CD4-positive, alpha-beta T cell treated with Interleukin-21 for 1 hour (primary cell): ENCODE measurements at places on chromosomes 5 and 9.

GRCh38 chr5:168348084-168348414 lies 56.6 kb downstream of the WWC1 start:
- DNase-seq: no peak

DNA sequence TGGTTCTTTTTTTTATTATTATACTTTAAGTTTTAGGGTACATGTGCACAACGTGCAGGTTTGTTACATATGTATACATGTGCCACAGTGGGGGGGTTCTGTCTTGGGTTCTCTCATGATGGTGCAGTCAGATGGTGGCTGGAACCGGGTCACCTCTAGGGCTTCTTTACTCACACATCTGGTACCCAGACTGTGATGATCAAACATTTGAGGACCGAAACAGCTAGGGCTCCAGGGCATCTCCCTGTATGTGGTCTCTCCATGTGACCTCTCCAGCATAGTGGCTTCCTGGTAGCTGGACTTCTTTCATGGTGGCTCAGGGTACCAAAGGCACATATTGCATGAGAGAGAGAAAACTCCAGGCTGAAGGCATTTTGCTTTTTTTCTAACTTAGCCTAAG lies 9.8 kb upstream of the CRHBP start:
- no peak for DNase-seq

- DNase-seq: no peak
These were observed 14.3 kb downstream of the DEPDC1B start for GRCh38 chr5:60685700-60686099.

- no peak for DNase-seq
These were observed 2.5 kb downstream of the BRIX1 start for GRCh38 chr5:34918025-34918424.

DNA sequence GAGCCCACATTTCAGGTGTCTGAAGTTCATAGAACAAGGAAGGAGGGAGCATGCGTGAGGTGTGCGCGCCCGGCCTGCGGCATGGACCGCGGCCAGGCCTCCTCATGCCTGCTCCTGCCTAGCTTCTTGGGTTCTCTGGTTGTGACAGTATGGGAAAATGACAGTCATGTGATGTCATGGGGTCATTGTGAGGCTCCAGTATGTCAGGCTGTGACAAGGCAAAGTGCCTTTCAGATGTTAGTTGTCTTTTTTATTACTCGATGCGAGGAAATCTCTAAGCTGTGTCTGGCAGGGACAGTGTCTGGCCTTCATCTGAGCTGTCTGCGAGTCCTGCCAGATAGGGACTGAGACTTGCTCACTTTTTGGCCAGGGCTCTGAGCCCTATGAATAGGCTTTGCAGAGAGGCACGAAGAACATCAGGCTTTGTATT lies 13.3 kb downstream of the UCK1 start:
- DNase-seq: no peak

DNA sequence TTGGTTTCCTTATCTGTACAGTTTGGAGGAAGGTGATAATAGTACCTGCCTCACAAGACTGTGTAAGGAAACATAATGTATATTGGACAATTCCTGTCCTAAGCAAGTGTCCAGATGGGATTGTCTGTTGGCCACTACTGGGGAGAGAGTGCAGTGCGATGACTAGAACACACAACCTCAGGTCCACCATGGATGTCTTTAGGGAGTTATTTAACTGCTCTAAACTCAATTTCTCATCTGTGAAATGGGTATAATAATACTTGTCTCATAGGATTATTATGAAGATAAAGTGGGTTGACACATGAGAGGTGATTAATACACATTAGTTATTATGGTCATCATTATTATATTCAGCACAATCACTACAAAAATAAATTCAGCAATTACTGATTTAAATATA lies 63.1 kb downstream of the CAST start:
- DNase-seq: no peak

GRCh38 chr5:31741496-31741895 lies 102.6 kb downstream of the PDZD2 start:
- no peak for DNase-seq

DNA sequence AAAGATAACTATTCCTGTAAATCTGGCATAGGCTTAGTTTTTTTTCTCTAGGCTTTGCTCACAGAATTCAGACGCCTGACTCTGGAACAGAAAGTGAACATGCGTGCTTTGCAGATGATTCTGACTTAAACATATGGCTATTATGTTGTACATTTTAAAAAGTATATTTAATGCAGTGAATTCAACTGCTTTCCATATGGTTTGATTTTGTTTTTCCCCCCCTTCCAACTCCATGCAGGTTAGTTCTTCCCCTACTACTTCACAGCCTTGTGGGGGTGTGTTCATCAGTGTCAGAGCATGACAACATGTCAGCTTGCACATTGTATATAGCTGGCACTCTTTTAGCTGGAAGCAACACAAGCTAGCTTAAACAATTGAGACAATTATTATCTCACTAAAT lies 226.8 kb downstream of the TMEM167A start:
- DNase-seq: no peak

DNA sequence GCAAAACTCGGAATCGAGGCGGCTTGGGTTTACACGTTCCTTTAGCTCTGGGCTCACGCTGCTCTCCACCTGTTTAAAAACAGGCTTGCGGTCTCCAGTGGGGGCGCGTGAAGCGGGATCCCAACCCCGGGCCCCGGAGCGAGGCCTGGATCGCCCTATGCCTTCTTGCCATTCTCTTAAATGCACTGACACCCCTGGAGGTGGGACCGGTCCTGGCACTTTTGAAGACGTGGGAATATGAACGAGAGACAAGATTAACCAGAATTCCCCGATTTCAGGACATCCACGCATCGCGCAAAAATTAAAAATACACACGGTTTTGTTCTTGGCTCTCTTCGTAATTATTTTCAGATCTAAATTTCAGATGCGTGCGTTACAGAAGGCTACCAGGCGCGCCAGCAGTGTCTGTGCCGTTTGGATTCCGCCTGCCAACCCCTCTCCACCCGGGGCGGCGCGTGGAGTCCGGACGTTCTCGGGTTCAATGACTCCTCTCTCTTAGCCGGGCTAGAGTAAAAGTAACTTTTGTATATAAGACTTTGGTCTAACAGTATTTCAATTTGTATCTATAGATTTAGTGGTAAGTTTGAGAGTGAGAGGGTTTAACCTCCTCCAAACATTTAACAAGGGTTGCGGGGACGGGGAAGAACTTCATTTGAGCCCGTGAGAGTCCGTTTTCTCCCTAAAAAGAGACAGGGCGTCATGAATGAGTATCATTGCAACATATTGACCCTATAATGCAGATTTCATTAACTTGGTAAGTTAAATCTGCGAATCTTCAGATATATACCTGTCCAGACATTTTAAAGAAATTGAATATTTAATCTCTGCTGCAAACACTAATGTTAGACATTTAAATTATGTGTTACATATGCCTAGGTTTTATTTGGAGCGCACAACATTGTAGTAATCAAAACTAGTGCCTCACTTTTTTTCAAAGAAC lies 3.8 kb downstream of the FOXD1 start:
- no peak for DNase-seq

DNA sequence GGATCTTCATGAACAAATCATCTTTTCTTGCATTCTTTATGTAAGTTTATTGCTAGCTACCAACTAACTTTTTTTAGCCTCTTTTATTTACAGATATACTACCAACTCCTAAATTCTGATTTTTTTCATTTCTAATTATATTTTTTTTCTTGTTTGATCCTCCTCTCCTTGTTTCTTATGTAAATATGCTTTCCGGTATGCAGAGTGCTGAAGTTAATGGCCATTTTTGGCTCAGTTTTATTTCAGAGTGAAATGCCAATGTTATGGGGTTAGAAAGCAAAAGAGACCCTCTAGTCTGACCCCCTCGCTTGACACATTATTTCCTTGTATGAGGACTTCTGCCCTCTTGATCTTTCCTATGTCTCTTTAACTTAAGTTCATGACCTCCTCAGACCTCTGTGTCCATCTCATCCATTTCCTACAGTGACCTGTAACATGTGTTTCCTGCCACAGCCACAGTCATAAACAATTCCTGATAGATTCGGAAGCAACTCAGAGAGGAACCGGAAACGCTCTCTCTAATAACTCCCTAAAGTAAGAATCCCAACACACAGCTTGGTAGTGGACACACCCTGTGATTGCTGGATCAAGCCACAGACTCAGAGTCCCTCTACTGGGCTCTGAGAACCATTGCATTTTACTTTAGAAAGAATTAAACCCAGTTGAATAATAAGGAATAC lies 42.9 kb upstream of the AFAP1L1 start:
- DNase-seq: no peak
